ENCODE measurements at places on chromosomes 3 and 15. TPM values are rescaled to one million over a fixed set of nuclear protein-coding genes. Genes with fewer than 3 reads are reported as not detected.

DNA sequence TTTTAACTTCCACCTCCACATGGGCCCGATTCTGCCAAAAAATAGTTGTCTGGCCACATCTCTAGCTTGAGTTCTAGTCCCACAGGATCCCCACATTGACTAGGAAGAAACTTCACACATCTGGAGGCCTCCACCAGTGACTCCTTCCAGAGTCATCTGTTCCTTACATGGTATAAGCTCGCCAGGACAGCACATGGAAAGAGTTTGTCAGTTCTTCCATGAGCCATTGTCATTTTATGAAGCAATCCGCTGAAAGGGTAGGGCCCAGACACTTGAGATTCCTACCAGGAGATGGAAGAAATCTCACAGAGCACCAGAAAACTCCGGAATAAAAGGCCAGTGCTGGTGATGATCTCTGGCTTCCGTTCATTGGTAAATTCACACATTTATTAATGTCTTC, 350.5 kb upstream of the ICE2 start:
- no peak for DNase-seq

DNA sequence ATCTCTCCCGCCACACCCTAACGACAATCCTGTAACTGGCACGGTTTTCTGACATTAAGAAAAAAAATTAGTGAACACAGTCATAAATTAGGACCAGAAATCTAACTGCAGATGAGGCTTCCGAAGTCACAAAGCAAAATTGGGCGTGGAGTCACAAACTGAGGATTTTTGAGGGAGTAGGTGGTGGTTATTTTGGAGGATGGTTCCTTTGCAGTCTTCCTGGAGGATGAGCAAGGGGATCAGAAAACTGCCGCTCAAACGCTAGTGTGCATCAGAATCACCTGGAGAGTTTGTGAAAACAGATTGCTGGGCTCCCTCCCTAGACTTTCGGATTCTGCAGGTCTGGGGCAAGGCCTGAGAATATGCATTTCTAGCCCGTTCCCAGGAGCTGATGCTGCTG, 334.8 kb downstream of the RORA start:
- DNase-seq, result no peak

BSN gene
- not detected for polyA plus RNA-seq

ACTRT3 gene
- polyA plus RNA-seq, result 0.21 TPM

SLC2A2 gene
- not detected for polyA plus RNA-seq

PPARG gene
- 0.24 TPM for polyA plus RNA-seq

GRCh38 chr3:107997671-107998070, 93.2 kb downstream of the CD47 start:
- DNase-seq, result no peak

DNA sequence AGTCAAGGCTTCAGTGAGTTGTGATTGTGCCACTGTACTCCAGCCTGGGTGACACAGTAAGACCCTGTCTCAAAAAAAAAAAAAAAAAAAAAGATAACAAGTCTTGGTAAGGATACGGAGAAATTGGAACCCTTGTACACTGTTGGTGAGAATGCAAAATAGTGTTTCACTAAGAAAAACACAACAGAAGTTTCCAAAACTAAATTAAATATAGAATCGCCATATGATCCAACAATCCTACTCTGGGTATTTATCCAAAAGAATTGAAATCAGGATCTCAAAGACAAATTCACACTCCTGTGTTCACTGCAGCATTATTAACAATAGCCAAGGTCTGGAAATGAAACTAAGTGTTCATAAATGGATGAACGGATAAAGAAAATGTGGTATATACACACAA, 149.4 kb downstream of the ERC2 start:
- no peak for DNase-seq

GRCh38 chr3:56130036-56130435, 338.2 kb downstream of the ERC2 start:
- DNase-seq, result no peak

GRCh38 chr3:136631424-136631823, 120.8 kb downstream of the STAG1 start:
- no peak for DNase-seq

DNA sequence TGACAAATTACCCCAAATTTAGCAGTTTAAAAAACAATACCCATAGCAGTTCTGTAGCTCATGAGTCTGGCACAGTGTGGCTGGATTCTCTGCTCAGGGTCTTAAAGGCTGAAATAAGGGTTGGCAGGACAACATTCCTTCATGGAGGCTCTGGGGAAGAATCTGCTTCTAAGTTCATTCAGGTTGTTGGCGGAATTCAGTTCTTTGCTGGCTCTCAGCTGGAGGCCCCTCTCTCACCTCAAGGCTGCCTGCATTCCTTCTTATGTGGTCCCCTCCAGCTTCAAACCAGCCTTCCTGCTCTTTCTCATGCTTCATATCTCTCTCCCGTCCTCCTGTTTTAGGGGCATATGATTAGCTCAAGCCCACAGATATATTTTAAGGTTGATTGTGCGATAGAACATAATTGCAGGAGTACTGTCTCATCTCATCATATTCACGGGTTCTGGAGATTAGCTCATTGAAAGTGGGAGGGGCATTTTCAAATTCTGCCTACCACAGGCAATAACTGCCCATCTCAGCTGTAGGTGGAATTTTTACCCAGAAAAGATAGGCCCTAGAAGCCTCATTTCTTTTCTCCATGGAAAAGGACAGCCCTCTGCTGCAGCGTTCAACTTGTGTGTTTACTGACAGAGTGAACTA, 5.6 kb upstream of the ZBTB47 start:
- no peak for DNase-seq

GRCh38 chr3:155024006-155024638, 56.0 kb upstream of the MME start:
- no peak for DNase-seq

DPH3 gene
- 30.0 TPM for polyA plus RNA-seq

- DNase-seq, result no peak
These were observed 8.5 kb downstream of the AMOTL2 start for GRCh38 chr3:134365766-134366065.

All from CD4-positive, CD25-positive, alpha-beta regulatory T cell (primary cell).